ENCODE measurements at places on chromosomes 6 and 20. TPM values are rescaled to one million over a fixed set of nuclear protein-coding genes. Genes with fewer than 3 reads are reported as not detected.

DNA sequence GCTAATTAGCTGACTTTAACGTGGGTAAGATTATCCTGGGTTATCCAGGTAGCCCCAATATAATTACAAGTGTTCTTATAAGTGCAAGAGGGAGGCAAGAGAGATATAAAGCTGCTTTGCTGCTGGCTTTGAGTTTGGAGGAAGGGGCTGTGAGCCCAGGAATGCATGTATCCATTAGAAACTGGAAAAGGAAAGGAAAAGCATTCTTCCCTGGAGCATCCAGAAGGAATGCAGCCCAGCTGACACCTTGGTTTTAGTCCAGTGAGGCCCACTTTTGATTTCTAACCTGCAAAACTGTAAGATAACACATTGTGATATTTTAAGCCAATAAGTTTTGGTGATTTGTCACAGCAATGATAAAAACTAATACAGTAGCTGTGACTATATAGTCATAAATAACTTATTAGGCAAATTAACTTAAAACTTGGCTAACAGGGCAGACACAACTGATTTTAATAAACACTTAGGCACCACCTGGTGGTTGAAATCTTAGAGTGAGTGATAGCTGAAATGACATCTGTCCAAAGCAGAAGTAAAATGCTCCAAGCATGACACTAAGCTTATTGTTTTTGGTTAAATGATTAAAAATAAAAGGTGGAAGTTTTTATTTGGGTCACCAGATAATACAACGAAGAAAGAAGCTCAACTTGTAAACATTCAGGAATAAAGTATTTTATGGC, 35.6 kb downstream of the ADGRF4 start:
- DNase-seq = no peak

The FAM135A gene
- 93.0 TPM for total RNA-seq

DNA sequence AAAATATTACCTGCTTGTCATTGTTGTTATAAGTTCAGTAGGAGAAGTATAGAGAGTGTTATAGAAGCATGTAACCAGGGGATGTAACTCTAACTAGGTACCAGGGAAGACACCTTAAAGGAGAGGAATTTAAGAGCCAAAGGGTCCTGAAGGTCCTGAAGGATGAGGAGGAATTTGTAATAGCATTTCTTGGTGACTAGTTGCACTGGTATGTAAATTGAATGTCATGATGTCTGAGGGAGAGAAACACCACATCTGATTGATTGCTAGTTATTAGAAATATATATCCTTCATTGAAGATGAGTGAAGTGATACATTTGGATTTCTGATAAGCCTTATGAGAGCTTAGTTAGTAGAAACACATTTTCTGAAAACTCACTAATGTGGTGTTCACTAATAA, 643.8 kb downstream of the RFPL4B start:
- no peak for DNase-seq

GRCh38 chr20:38766071-38766470, 17.8 kb downstream of the ACTR5 start:
- DNase-seq = no peak

The SYNDIG1 gene
- 26.2 TPM for total RNA-seq

The SPEF1 gene
- 8.5 TPM for total RNA-seq

- no peak for DNase-seq
Observed at GRCh38 chr20:24730750-24731149, 218.3 kb upstream of the CST7 start.
